ENCODE measurements at places on chromosomes 6 and 20.

- DNase-seq: no peak
These were observed 34.3 kb downstream of the SDHAF4 start for GRCh38 chr6:70601014-70601413.

DNA sequence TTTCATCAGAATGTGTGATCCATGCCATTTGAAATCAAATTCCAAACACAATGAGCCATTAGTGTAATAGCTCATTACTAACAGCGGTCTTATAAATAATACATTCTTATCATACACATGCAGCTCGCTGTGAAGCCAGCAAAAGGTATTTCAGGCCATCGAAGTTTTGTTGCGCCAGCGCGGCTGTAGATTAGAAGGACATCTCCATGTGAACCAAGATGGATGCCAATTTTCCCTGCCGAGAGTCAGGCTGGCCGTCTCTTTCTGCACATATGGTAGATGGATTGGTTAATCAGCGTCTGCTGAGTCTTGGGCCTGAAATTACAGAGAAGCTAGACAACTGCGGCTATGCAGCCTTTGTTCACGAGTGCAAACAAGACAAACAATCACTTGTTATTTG is 44.1 kb downstream of the CFAP61 start:
- no peak for DNase-seq

DNA sequence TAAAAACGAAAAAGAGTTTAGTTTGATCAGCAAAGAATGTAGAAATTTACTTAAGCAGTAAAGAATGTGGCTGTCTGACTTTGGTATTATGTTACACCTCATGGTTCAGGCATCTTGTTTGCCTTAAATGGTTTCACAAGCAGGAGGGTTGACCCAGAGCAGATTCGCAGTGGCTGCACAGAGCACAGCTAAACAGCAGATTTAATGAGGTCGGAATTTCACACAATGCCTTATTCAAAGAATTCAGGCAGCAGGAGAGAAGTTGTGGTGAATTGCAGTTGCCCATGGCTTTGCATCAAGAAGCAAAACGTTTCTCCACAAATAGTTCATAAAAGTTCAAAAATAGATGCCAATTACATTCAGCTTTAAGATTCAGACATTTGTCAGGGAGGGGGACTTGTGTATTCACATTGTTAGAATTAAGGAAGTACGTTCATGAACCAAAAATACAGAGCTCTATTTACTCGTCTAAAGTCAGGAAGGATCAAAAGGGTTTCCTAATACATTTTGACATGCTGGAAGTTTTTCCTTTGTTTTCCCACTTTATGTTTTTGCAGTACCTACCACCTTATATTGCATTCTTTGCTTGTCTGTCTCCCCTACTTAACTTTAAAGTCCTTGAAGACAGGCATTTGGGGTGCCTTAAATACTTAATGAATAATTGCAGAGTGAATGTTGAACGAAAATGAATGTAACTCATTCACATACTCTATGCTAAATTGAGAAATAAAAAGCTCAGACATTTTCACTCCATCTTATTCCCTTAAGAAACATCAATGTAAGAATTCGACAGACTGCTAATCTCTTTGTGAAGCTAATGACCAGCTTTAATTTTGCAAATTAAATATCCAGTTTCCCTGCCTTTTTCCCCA is 1163.6 kb upstream of the CITED2 start:
- DNase-seq: peak; percentile 95

GRCh38 chr6:157813750-157814455 is 9.1 kb upstream of the SNX9 start:
- no peak for DNase-seq

DNA sequence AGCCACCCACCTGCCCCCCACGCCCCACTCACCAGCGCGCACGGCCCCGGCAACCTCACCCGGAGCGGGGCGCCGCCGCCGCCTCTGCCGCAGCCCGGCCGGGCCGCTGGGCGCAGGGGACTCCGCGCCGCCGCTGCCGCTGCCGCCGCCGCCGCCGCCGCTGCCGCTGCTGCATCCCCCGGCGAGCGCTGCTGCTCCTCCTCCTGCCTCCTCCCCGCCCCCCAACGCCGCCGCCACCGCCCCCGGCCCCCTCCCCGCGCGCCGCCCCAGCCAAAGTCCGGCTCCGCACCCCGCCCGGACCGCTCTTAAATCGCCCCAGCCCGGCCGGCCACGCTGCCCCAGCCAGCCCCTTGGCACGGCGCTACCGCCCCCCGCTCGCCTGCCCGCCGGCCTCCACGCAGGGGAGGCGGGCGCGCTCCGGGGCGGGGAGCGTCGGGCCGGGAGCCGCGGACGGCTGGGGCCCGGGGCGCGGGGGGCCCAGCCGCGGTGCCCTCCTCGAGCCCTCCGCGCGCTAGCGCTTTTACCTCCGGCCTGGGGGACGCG is at the start of gene SULF2:
Gene SULF2 (minus strand): TSS at position 171 of the 543 bp plus-strand sequence. CDS start 28,118 bp downstream, outside the sequence.
- DNase-seq: no peak

DNA sequence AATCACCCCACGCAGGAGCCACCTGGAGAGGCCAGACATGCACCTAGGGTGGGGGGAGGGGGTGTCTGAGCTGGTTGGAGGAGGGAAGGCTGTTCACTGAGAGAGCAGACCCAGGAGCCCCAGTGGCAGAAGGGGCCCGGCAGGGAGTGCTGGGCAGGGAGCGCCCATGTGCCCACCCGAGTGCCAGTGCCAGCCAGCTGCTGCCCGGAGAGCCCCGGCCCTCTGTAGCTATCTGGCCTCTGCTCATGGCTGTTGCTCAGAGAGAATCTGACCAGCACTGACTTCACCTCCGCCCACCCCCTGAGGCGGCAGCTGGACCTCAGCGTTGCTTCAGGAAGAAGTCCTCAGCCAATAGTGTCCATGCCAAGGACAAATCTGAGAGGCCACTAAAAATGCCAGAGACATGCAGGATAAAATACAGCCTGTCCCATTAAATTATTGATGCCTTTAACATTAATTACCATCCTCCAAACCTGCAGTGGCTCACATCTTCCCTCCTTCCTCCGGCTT is 22.8 kb downstream of the SLC17A9 start:
- no peak for DNase-seq

GRCh38 chr20:44480097-44480496 is 4.4 kb downstream of the TTPAL start:
- DNase-seq: no peak

DNA sequence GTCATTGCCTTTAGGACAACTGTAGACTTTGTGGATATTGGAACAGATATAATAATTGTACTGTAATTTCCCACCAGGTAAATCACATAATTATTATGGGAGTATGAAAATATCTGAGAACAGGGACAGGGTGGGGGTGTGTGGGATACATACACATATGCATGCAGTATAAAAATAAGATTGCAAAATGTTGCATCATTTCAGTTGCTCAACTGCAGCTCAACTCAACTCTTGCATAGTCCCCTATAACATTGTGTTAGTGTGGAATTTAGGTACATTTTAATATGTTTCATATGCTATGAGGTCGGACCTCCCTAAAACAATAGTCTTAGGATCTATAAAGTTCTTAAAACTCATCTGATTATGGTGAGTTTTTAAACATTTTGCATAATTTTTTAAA is 275.0 kb upstream of the FLRT3 start:
- peak; percentile 4 for DNase-seq

- no peak for DNase-seq
These were observed 340.2 kb downstream of the TBC1D32 start for GRCh38 chr6:120993929-120994572.

DNA sequence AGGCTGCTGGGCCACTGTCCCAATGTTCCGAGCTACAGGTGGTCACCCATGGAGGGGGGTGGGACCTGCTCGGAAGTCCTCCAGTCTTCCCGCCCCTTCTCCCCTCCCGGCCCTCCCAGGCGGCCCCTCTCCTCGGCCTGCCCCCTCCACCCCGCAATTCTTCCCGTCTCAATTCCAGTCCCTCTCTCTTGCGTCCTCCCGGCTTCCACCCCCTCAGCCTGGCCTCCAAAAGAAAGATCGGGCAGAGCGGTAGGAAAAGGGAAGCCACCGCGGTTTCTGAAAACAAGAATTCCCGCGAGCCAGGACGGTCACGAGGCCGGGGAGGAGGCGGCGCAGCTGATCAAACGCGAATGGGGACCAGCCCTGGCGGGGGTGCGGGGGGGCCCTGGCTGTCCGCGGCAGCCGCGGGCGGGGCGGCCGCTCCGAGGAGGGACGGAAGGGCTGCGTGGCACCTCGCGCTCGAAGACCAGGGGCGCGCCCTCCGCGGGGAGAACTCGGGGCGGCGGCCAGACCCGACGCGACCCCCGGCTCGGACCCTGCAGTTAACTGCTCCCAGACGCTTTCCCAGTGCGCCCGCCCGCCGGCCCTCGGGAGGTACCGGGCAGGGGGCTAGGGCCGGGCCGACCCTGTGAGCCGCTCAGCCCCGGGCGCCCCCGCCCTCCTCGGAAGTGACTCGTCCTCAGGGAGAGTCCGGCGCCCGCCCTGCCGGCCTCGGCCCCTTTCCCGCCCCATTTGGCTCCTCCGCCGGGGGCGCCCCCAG is 1.0 kb downstream of the PXDC1 start:
- DNase-seq: no peak

- DNase-seq: no peak
These were observed 189.4 kb upstream of the PREP start for GRCh38 chr6:105592329-105592728.

GRCh38 chr6:78867020-78867369 is 356 bp upstream of the IRAK1BP1 start:
- no peak for DNase-seq

GRCh38 chr20:16257021-16257420 is 316.2 kb downstream of the KIF16B start:
- DNase-seq: no peak

- DNase-seq: no peak
These were observed 136.0 kb upstream of the CNR1 start for GRCh38 chr6:88301888-88302768.

- no peak for DNase-seq
These were observed 9.2 kb downstream of the NRN1 start for GRCh38 chr6:5997420-5997987.

DNA sequence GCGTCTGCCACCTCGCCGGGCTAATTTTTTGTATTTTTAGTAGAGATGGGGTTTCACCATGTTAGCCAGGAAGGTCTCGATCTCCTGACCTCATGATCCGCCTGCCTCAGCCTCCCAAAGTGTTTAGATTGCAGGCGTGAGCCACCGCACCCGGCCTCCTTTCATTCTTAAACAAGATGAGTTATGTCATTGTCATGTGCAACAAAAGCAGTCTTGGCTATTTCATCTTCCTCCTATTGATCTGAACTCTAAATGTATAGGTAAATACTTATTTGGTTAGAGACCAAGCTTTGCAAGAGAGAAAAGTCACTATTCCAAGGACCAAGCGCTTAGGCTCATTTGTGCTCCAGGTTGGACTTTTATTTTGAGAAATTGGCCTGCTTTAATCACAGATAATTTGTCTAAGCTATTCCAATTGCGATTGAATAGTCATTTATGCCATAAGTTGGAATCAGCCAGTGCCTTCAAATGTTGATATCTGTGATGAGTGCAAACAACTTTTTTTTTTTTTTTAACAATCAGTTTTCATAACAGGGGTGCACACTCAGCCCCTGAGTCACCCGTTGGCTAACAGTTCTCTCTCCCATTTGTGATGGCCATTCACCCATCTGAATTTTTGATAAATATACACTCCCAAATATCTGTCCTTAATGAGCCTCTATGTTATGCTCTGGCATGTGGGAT is 167.3 kb downstream of the BCAS1 start:
- no peak for DNase-seq

- no peak for DNase-seq
These were observed 8.5 kb downstream of the SYNGAP1 start for GRCh38 chr6:33428224-33428965.

GRCh38 chr6:73339340-73339739 is 14.7 kb downstream of the DPPA5 start:
- no peak for DNase-seq

GRCh38 chr6:141056945-141057625 is 1075.6 kb upstream of the GJE1 start:
- no peak for DNase-seq

Data from HS-27A (cell line).